ENCODE measurements at places on chromosomes 2 and 18.

- peak; percentile 60 for DNase-seq
Measured at GRCh38 chr2:69616755-69617154, 26.8 kb downstream of the AAK1 start.

DNA sequence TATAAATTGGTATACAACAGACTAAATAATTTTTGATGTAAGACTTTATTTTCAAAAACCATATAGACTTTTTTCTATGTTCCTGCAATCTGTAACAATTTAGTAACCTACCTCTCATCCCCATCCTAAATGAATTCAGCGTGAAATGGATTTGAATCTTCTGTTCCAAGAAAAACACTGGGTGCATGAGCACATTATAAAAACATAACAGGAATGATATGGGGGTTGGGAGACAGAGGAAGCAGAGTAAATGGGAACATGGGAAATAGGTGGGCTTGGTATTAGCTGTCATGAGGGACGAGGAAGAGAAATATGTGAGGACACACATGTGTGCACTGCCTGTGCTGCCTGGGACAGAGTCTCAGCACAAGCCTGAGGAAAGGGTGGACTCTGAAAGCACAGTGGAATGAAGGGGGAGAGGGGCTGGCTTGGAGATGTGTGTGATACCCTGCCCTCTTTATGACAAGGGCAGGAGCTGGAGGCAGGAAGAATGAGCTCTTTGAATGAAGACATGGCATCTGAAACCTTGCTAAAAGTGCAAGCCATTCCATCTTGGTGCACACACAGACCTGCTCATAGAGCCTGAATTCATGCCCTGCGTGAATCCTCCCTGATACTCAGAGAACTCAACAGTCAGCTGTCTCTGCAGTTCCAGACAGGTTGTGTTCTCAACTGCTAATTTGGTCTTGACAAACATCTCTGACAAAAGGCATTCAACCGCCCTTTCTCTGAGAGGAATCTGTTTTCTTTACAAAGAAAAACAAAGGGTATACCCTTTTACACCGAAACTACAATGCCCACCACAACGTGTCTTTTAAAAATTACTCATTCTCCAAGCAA, 66.6 kb downstream of the EPB41L3 start:
- DNase-seq: no peak

DNA sequence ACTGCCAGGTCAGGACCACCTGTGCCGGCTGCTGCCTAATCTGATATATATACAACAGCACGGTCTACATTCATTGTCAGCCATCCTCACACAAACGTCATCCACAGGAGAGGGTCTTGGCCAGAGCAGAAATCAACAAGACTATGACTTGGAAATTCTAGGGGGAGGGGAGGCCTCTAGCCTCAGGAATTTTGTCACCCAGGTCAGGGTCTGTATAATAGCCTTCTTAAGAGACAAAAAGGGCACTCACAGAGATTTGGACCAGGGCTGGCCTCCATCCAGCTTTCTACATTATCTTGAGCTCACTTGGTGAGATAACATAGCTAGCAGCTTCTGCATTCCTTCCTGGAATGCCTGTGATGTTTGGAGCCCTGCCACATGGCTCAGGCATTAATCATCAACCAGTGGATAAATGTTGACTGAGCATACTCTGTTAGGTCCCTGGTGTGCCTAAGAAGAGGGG, 50.4 kb upstream of the CTIF start:
- peak; percentile 77 for DNase-seq

GRCh38 chr18:8750954-8751415, 45.6 kb downstream of the MTCL1 start:
- DNase-seq: no peak

GRCh38 chr18:58091099-58091611, 47.1 kb downstream of the NEDD4L start:
- peak; percentile 38 for DNase-seq

All from urothelium cell line (cell line).